ENCODE measurements at places on chromosomes 6 and 20. TPM values are rescaled to one million over a fixed set of nuclear protein-coding genes. Genes with fewer than 3 reads are reported as not detected.

- peaks cover 3% of the 10 kb centered on the region for H3K36me3 ChIP-seq
- no peak for DNase-seq
- H3K4me3 ChIP-seq, result no peak overlapping the region
Measured at GRCh38 chr6:168715643-168716481, 274.9 kb downstream of the SMOC2 start.

DNA sequence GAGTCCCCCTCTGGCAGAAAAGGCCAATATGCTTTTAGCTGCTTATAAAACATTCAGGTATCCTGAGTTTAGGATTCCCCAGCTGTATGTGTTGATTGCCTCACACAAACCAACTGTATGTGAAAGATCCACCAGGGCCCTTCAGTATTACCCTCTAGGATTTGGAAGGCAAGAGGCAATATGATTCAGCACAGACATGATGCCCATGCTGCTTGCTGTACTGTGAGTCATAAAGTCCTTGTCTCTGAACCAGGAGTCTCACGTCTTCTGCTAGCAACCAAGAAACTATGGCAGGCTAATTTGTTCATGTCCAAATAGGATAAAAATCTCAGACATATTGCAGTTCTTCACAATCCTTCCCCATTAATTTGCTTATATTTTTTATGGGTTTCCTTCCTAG lies 789.2 kb upstream of the SLC35B3 start:
- H3K4me1 ChIP-seq, result no peaks in the 10 kb centered on the region
- H3K27me3 ChIP-seq, result no peaks in the 10 kb centered on the region
- no peak for DNase-seq
- H3K4me3 ChIP-seq, result no peak overlapping the region
- H3K36me3 ChIP-seq, result no peaks in the 10 kb centered on the region

DNA sequence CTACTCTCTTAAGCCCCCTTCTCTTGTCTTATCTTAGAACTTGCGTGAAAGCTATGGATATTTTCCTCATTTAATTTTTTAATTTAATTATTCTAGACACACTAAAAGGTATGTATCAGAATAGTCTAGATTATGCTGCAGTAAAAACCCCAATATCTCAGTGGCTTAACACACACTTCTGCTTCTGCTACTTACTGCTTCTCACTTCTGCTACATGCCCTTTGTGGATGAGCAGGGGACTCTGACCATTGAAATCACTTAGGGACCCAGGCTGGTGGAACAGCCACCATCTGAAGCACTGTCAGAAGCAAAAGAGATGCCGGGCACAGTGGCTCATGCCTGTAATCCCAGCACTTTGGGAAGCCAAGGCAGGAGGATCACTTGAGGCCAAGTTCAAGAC lies 27.2 kb upstream of the SCUBE3 start:
- H3K4me1 ChIP-seq, result peaks cover 8% of the 10 kb centered on the region
- no peak overlapping the region for H3K4me3 ChIP-seq
- no peak overlapping the region for H3K27ac ChIP-seq

DNA sequence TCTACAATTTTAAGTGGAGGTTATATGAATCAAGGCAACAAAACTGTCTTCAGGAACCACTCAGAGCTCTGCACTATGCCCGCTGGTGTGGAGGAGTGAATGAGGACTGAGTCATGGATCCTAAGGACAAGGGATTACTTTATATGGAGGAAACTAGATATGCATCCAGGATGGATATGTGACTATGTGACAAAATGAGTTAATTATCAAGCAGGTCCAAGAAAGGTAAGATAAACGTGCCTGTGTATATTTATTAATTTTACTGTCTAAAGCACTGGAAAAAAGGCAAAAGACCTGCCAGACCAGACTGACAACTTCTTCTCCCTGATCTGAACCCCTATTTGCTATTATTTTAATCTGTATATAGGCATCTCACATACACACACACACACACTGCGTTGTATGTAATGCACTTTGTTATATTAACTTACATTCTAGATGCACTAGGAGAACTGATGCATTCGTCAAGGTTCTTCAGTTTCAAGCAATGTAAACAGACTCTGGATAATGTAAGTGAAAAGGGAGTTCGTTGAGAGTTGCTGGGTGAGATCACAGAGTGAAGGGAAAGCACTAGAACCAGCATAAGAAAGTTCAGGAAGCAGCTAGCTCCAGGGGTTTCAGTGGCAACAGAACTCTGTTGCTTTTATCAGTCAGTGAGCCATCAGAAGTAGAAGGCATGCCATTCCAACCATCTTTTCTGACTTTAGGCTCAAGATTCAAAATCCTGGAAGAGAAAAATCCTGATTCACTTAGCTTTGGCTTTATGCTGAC lies 26.4 kb upstream of the ADGRG6 start:
- H3K27me3 ChIP-seq, result peaks cover 2% of the 10 kb centered on the region
- no peaks in the 10 kb centered on the region for H3K36me3 ChIP-seq
- no peak overlapping the region for H3K27ac ChIP-seq
- no peak overlapping the region for H3K4me3 ChIP-seq

EDN1 gene
- total RNA-seq, result 8.3 TPM

TINAG gene
- not detected for total RNA-seq

GRCh38 chr20:36806049-36806448 lies 32.5 kb upstream of the DSN1 start:
- no peak overlapping the region for H3K4me3 ChIP-seq
- DNase-seq, result no peak
- H3K36me3 ChIP-seq, result peaks cover 27% of the 10 kb centered on the region
- H3K4me1 ChIP-seq, result no peaks in the 10 kb centered on the region
- peaks cover 3% of the 10 kb centered on the region for H3K27me3 ChIP-seq
- H3K27ac ChIP-seq, result no peak overlapping the region
